ENCODE measurements at places on chromosomes 13 and 19. TPM values are rescaled to one million over a fixed set of nuclear protein-coding genes. Genes with fewer than 3 reads are reported as not detected.

Gene ZSCAN22
- 4.0 TPM for total RNA-seq

Gene ZNF628
- 4.8 TPM for total RNA-seq

DNA sequence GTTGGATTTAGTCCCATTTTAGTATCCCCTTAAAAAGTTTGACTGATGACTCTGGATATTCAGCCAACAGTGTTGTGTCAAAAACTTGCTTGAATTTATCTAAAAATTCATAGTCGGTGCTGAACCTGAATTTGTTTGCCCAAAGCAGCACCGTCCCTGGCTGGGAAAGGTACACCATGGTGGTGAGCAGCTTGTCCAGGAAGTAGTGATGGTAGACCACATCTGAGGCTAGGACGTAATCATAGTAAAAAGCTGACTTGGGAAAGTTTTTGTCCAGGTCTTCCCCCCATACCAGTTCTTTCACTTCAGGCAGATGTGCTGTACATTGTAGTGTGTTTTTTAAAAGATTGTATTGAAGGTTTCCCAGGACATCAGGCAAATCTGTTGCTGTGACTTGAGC lies 8.8 kb downstream of the METTL21C start:
- DNase-seq, result no peak

GRCh38 chr13:72523593-72523992 lies 203.8 kb downstream of the MZT1 start:
- DNase-seq, result no peak

DNA sequence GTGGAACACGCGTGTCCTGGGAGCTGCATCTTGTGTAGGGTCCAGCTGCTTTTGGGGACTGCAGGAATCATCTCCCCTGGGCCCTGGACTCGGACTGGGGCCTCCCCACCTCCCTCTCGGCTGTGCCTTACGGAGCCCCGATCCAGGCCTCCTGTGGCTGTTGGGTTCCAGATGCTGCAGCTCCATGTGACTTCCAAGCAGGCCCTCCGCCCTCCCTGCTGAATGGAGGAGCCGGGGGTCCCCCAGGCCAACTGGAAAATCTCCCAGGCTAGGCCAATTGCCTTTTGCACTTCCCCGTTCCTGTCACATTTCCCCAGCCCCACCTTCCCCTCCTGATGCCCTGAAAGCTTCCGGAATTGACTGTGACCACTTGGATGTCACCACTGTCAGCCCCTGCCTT lies 6.2 kb upstream of the PGLS start:
- no peak for DNase-seq

- DNase-seq, result no peak
Observed at GRCh38 chr13:79549355-79550106, 68.6 kb downstream of the NDFIP2 start.

Measured in A172 (cell line).